ENCODE measurements at places on chromosomes 3 and 15. TPM values are rescaled to one million over a fixed set of nuclear protein-coding genes. Genes with fewer than 3 reads are reported as not detected.

Gene MNS1
- polyA plus RNA-seq = 6.5 TPM

GRCh38 chr3:116877968-116878367, 168.4 kb downstream of the TUSC7 start:
- DNase-seq = no peak

- no peak for DNase-seq
Measured at GRCh38 chr3:186035277-186035676, 73.6 kb downstream of the ETV5 start.

DNA sequence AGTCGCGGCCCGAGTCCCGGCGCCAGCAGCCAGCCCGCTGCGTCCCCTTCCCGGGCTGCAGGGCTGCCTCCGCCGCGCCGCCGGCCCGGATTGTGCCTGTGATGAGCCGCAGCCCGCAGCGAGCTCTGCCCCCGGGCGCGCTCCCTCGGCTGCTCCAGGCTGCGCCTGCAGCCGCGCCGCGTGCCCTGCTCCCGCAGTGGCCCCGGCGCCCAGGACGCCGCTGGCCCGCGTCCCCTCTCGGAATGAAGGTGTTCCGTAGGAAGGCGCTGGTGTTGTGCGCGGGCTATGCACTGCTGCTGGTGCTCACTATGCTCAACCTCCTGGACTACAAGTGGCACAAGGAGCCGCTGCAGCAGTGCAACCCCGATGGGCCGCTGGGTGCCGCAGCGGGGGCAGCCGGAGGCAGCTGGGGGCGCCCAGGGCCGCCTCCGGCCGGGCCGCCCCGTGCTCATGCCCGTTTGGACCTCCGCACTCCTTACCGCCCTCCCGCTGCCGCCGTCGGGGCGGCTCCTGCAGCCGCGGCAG, 1.2 kb downstream of the CHST2 start:
- DNase-seq = no peak

DNA sequence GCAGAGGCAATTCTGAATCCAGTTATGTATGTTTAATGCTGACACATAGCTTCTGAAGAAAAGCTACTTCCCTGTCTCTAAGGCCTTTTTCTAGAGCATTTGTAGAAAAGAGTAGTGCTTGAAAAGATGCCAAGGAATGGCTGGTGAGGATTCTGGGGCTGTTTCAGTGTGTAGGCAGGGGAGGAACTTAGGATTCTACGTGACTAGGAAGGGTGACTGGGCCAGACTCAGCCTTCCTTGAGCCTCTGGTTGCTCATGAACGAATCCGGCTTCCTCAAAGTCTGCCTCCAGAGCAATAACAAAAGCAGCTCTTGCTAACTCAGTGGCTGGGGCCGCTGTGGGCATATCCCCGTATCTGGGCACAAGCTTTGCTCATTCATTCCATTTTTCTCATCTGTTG, 104.8 kb upstream of the WNT5A start:
- no peak for DNase-seq

GRCh38 chr3:106114848-106115247, 246.0 kb upstream of the CBLB start:
- no peak for DNase-seq

Data from lung (tissue), 17 donors.